ENCODE measurements at places on chromosomes 4 and X.

DNA sequence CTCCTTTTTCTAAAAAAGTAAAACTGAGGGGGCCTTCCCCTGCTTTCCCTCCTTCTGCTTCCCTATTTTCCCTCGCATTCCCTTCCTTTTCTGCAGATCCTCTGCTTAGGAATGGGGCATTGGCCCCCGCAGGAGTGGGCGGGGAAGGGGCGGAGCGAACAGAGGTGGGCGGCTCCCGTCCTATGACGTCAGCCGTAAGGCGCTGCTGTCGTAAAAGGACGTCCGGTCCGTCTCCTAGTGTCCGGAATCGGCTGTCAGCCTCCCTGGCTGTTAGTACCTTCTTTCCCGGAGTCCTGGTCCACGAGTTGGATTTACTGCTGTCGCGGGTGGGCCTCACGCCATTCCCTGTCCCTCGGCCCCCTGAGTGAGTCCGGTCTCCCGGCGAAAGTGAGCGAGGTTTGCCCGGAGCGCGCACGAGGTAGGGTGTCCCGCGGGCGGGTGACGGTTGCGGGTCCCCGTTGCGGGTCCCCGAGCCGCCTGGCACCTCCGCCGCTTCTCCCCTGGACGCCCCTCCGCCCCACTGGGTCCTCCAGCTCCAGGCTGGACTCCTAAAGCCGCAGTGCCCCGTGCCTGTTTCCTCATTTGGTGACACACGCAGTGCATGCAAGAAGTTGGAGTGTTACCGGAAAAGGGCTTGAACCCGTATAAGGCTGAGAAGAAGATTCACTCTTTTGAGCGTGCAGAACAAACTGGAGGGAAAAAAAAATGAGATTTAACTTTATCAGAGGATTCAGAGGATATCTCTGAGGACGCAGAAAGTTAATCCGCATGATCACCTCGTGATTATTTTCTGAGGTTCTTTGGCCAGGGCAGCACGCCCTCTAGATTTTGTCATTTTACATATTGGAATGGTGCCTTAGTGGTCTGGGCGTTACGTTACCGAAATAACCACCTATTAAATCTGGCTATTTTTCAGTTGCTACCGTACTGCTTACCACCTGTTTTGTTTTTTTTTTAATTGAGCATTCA is at the start of gene ZNF330:
TSS of gene ZNF330 (plus strand) at position 205 of the 969 bp plus-strand sequence. CDS start 1,477 bp downstream, outside the sequence.
- DNase-seq: peak; percentile 95

GRCh38 chrX:110280954-110281353 is 36.9 kb downstream of the AMMECR1 start:
- DNase-seq: no peak

DNA sequence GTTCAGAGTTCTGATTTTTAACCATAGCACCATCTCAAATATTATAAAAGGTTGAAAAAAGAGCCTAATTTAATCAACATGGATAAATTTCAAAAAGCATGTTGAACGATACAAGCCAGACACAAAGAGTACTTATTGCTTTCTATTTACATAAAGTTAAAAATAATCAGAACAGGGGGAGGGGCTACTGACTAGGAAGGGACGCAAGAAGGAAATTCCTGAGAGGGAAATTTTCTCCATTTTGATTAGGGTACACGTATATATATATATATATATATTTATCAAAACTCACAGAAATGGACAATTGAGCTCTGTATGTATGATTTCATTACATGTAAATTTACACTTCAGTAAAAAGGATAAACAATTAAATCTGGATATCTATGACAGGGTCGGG is 482 bp upstream of the MBTPS2 start:
- no peak for DNase-seq

DNA sequence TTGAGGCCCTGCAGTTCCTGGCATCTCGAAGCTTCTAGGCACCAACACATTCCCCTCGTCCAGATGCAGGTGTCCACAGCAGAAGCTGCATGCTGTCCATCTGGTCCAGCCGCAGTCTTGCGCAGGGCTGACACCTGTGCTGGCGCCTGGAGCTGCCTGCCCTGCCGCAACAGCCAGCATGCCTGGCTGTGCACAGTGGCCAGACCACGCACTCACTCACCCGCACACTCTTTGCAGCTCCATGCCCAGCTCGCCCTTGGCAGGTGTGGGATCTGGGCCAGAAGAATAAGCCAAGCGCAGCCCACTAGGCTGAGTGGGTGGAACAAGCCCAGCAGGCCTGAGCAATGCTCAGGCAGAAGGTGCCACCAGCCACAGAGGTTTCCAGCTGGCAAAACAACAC is 125.6 kb downstream of the PARM1 start:
- DNase-seq: no peak

GRCh38 chr4:3529363-3529762 is 2.9 kb downstream of the LRPAP1 start:
- DNase-seq: no peak

GRCh38 chrX:19332983-19333382 is 10.7 kb upstream of the PDHA1 start:
- no peak for DNase-seq

- no peak for DNase-seq
Measured at GRCh38 chr4:10140866-10141759, 24.5 kb upstream of the WDR1 start.

DNA sequence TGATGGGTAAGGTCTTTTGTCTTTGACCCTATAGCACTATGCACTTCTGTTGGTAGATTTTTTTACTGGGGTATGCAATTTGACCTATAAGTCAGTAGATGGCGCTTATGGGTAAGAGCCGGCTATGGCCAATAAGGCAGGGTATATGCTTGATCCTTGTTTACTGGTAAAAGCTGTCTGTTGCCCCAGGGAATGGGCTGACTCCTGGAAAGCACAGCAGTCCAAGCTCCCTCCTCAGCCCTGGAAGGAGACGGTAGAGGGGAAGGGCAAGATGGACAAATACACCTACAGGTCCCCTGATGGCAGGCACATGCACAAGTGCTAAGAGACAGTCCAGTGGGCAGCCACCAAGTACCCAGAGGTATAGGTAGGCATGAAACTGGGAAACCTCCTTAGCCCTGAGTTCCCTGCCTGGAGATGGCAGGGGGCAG is 63.7 kb downstream of the ADAMTS3 start:
- DNase-seq: no peak

GRCh38 chr4:155952501-155952901 is 1.2 kb downstream of the CTSO start:
- no peak for DNase-seq

Measured in central memory CD8-positive, alpha-beta T cell (primary cell).